ENCODE measurements at places on chromosomes 6 and 20.
A peak's percentile ranks its signal among the peaks of the same experiment; 100 is the strongest.

DNA sequence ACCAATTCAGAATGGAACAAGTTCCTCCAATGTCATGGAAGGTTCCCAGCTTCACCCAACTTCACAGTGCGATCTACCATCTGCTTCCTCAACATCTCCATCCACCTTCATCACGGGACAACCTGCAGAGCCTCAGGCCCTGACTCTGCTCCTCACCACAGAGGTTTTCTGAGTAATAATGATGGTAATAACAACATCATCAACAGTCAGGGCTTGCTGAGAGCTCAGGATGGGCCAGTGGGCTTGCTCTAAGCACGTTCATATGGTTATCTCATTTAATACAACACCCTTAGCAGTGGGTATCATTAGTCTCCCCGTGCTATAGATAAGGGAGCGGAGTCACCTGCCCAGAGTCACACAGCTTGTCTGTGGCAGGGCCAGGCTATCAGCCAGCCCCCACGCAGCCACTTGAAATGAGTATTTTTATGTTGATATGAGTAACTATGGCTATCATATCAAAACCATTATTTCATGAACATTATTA is 38.6 kb downstream of the PREX1 start:
- no peak for DNase-seq

GRCh38 chr6:73830119-73830518 is 134.1 kb downstream of the CD109 start:
- no peak for DNase-seq

DNA sequence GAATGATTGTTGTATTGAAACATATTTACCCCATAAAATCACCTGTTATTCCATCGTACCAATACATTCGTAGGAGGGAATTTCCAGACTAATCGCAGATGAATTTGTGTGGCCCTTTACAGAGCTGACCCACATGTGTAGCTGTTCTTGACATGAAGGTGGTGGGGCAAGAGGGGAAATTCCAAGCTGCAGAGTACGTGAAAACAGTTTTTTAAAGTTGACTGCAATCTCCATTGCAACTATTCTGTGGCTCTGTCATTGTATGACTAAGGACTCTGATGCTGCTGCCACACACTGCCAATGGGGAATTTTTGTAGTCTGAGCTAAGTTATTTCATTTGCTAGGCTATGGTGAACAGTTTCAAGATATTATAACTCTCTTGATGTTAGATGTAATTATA is 46.4 kb upstream of the ADTRP start:
- DNase-seq, result no peak

- no peak for DNase-seq
These were observed 29.4 kb downstream of the THBS2 start for GRCh38 chr6:169224185-169224695.

DNA sequence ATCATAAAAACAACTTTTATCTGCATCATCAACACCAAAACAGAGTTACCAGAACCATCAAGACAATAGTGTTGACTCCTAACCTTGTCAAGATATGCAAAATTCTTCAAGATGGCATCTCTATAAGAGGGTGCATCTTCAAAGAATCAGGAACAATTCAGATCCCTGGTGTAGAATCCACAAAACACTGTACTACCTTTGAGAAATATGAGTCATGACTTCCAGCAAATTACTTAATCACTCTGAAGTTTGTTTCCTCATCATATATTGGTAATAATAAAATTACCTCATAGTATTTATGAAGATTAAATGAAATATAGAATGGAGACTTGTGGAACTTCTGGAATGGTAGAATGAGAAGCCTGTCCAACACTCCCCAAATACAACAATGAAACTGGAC is 221.3 kb upstream of the SUPT3H start:
- DNase-seq, result no peak

- no peak for DNase-seq
These were observed 187.7 kb downstream of the AIG1 start for GRCh38 chr6:143248359-143248758.

DNA sequence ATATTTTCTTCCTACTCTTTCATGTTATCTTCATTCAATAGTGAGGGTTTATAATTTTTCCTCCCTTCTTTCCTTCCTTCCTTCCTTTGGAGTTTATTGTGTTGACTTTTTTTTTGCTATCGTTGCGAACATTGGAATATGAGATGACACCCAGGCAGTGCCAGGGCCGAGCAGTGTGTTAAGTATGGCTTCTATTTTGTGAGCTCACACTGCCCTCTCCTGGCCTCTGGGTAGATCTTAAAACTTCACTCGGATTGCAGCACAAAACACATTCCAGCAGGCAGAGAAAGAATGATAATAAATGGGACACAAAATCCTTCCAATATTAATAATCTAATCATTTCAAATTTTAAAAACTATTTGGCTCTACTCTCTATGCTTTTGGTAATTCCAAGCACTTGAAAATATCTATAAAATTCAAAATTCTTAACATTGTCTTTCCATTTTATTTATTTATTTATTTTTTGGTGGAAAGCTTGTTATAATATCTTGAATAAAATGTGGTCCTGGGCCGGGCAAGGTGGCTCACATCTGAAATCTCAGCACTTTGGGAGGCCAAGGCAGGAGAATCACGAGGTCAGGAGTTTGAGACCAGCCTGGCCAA is 147.4 kb upstream of the OLIG3 start:
- peak; percentile 88 for DNase-seq

GRCh38 chr20:63330940-63331339 is 30.2 kb downstream of the CHRNA4 start:
- no peak for DNase-seq

DNA sequence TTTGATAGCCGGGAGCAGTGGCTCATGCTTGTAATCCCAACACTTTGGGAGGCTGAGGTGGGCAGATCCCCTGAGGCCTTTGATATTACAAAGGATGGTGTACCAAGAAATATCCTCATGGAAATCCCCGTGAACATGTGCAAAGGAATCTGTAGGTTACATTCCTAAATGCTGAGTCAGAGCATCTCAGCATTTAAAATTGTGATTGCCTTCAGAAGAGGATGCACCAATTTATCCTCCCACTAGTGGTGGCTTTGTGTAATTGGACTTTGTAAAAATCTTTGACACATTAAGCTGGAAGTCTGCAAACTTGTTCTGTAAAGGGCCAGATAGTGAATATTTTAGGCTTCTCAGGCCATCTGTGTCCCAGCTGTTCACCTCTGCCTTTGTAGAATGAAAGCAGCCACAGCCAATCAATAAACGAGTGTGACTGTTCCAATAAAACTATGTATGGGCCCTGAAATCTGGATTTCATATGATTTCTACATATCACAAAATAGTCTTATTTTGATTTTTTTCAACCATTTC is 11.8 kb downstream of the TMEM14B start:
- peak; percentile 15 for DNase-seq

DNA sequence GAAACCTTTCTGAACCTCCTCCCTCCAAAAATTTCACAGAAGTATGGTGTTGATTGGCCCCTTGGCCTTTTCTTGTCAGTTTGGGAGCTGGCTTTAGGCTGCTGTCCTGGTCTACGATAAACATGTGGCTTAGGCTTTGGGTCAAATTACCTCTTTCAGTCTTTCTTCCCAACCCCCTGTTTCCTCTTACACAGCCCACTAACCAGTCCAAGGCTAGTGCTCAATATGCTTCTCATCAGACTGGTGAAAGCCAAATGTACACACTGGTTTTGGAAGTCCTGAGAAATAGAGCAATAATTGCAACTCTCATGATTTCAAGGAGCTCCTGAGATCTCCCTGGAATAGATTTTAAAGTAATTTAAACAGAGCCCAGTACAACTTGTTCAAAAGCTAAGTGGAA is 933.7 kb upstream of the GJE1 start:
- DNase-seq, result no peak

GRCh38 chr6:84428300-84428907 is 201.0 kb upstream of the CEP162 start:
- peak; percentile 49 for DNase-seq

GRCh38 chr6:1612974-1613306 is 3.2 kb downstream of the FOXC1 start:
- no peak for DNase-seq

DNA sequence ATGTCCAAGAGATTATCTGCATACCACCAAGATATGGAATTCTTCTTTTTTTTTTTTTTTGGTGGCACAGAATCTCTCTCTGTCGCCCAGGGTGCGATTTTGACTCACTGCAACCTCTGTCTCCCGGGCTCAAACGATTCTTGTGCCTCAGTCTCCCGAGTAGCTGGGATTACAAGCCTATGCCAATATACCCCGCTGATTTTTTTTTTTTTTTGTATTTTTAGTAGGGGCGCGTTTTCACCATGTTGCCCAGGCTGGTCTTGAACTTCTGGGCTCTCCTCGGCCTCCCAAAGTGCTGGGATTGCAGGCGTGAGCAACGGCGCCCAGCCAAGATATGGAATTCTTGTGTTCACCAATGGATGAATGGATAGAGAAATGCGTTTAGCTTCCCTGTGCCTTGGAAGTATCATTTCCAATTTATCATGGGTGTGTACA is 31.0 kb downstream of the POM121L2 start:
- no peak for DNase-seq

- DNase-seq, result peak; percentile 34
These were observed 164.5 kb downstream of the UNC5CL start for GRCh38 chr6:40874495-40874894.

GRCh38 chr6:4039348-4039747 is 39.6 kb downstream of the FAM217A start:
- no peak for DNase-seq

GRCh38 chr6:24197892-24198291 is 71.9 kb downstream of the NRSN1 start:
- DNase-seq, result no peak

DNA sequence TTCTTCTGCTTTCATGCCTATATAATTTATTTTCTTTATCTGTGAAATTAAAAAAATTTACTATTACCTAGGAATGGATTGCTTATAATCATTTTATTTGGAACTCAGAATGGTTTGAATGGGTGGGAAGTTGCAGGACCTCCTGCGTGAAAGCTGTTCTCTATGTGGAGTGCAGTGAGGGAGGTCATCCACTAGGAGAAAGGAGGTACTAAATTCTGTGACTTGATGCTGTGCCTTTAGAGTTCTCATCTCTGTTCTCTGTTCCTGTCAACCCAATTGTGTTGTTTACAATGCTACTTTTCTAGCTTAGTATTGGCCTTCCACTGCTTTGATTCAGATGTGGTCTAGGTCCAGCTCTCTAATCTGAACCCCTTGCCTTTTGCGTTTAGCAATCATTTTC is 65.0 kb upstream of the HIVEP1 start:
- DNase-seq, result no peak

- DNase-seq, result no peak
These were observed 101.2 kb downstream of the EPHA7 start for GRCh38 chr6:93318121-93318520.

GRCh38 chr20:33490023-33490933 is at the start of gene CBFA2T2:
Gene CBFA2T2, plus strand, starts transcription at chr20:33490096. Its CDS starts 172 bp downstream, at chr20:33490268.
- peak; percentile 52 for DNase-seq

- DNase-seq, result no peak
These were observed 43.1 kb downstream of the RBM38 start for GRCh38 chr20:57434390-57434700.

GRCh38 chr20:48463916-48464315 is 363.9 kb downstream of the PREX1 start:
- no peak for DNase-seq

- DNase-seq, result peak; percentile 95
These were observed 5.5 kb upstream of the SOX4 start for GRCh38 chr6:21587961-21588480.

GRCh38 chr6:119148825-119149525 is 70.5 kb upstream of the FAM184A start:
- no peak for DNase-seq

DNA sequence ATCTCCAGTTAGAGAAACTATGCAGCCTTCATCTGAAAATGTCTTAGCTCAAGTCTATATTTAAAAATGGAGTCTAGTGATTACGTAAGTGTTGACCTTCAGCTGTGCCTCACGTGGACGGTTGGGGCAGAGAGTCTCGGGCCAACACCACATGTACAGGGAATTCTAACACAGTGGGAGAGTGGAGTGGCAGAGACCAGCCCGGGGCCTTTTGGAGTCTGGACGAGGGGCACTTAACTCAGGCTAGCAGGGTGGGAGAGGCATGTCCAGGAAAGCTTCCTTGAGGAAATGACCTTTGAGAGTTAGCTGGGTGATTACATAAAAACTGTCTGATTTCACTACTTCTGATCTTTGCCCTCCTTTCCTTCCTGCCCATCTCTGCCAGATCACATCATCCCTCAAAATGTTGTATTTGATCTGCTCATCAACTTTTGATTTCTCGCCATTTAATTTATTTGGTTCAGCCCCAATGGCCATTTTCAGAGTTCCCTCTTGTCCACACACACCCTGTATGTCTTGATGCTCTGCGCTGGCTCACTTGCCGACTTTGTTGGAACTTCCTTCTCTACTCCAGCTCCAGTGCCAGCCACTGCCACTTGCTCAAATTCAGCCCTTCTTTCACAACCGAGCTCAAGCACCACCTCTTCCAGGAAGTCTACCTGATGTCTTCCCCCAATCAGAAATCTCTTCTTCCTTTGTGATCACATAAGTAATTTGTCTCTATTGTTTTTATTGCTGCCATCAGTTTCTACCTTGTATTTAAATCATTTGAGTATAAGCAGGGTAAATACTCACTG is 2.6 kb downstream of the ARMC2 start:
- DNase-seq, result no peak

- DNase-seq, result no peak
These were observed 107.1 kb downstream of the PTPRK start for GRCh38 chr6:128413291-128413690.

GRCh38 chr6:33069021-33069738 is 4.3 kb downstream of the HLA-DPA1 start:
- no peak for DNase-seq

- DNase-seq, result no peak
These were observed 26.5 kb downstream of the BCAS4 start for GRCh38 chr20:50821257-50821921.

DNA sequence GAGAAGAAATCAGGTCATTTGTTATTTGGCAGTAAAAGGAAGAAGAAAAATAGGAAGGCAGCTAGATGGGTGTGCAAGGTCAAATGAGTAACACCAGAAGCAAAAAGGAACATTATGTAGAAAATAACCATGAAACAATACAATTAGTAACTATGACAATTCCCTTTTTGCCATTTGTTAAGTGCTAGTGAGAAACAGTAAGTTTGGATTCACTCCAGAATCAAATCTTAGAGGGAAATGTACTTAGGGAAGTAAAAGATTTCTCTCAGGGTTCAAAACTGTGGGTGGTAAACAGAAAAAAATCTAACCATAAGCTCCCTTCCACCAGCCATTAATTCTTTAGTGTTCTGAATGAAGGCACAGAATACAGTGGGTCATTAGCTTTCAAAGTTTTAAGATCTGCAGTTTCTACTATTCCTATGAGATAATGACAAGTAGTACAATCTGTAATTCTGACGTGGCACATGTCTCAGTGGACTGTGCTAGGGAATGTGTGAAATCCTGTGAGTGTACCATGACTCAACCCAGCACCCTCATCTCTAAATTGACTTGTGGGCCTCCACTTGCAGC is 17.1 kb downstream of the REPS1 start:
- no peak for DNase-seq

GRCh38 chr6:90502381-90502780 is 84.5 kb downstream of the MAP3K7 start:
- DNase-seq, result no peak

- DNase-seq, result no peak
These were observed 107.8 kb upstream of the CD93 start for GRCh38 chr20:23193801-23194384.

GRCh38 chr20:45821947-45822346 is 5.2 kb downstream of the TNNC2 start:
- peak; percentile 39 for DNase-seq

GRCh38 chr6:169899481-169900145 is 148.2 kb downstream of the ERMARD start:
- no peak for DNase-seq

Data from NCI-H526 (cell line).